ENCODE measurements at places on chromosomes 12 and 14.

GRCh38 chr12:120339256-120339655, 11.7 kb upstream of the PLA2G1B start:
- no peak for DNase-seq

DNA sequence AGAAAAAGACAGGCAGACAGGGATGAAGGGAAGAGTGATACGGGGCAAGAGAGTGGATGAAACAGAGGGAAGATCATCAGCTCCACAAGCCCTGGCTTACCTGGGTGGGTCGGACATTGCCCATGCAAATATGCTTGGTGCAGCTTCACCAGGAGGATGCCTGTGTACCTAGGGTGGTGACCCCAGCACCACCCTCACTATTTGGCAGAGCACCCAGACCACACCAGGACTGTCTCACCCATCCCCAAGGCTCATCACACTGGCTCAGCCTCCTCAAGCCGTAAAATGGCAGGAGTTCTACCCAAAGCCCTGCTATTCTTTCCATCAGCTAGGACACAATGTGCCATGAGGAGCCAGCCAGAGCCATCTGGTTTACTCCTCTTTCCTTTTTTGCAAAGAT, 3.0 kb downstream of the GALNT8 start:
- DNase-seq, result no peak

DNA sequence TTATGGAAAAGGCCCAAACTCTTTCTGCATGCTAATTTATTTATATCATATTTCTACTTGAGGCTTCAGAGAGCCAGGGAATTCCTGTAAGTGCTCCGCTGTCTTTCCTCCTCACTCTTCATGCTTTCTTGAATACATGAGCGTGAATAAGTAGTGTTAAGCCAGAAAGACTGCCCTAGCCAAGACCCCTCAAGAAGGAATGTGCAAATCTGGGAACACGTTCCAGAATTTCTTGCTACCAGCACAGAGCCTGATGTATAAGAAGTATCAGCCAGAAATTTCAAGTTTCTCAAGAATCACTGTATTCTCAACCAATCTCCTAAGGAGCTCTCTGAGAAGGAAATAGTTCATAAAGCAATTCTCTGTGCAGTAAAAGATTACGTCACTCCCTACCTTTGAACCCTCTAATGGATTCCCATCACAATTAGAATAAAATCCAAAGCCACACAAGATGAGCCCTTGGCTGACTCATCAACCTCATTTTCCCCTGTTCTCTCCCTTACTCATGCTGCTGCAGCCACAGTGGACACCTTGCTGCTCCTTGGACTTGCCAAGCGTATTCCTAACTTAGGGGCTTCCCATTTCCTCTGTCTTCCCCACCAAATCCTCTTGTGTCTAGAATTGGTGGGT, 6.9 kb upstream of the TSPAN8 start:
- peak; percentile 48 for DNase-seq

DNA sequence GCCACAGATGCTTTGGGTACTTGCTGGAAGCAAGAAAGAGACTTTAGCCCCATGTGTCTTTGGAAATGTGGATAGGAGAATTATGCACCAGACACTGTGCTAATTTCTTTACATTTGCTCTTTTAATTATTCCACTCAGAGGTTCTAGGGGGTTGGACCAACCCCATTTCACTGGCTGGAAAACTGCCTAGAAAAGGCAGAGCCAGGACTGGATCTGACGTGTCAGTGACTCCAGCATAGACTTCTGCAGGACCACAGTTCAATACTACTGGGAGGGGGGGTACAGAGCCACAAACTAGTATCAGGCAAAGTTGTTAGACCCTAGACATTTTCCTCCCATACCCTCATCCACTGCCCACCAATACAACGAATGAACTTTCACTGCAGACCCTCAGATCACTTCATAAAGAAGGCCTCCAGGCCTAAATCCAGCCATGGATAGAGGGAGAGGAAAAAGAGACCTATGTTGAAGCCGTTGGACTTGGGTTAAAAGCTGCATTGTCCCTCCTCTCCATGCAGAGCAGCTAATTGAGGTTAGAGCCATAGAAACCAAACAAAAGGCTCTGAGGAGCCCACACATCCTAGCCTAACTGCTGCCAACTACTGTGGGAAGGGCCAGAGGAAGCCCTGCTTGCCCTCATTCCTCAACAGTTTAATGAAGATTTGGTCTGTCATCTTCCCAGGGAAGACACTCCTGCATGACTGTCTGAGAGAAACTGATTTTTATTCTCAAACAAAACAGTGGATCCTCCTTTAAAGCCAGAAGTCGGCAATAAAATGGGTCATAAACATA, 68.7 kb downstream of the STON2 start:
- no peak for DNase-seq

DNA sequence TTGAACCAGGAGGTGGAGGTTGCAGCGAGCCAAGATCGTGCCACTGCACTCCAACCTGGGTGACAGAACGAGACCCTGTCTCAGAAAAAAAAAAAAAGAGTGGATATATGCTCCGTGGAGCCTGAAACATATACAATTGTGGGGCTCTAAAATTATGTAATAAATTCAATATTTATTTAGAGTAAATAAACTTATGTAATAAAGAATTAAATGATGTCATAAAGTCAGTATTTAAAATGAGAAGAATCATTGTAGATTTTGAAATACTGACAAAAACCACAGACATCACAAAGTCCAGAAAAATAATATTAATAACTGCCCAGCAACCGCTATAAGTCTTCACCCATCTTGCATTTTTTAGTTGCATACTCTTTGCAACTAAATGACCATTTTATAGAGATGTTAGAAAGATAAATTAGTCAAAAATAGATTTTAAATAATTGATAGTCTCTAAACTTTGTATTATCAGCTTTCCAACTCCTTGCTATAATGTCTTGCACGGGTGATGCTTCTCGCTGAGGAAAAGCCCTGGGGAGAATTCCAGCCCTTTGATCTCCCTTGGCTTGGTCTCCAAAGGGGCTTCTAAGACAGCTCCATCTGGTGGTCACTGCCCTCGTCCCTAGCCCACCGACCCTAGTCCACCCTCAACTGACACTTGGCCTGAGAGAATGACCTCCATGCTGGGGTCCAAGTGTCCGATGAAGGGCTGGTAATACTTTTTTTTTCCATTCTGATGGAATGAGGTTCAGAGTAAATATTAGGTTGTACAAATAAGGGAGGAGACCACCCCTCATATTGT, 7.9 kb upstream of the TMBIM6 start:
- no peak for DNase-seq

GRCh38 chr12:125172231-125172850, 107.1 kb downstream of the AACS start:
- DNase-seq, result no peak

DNA sequence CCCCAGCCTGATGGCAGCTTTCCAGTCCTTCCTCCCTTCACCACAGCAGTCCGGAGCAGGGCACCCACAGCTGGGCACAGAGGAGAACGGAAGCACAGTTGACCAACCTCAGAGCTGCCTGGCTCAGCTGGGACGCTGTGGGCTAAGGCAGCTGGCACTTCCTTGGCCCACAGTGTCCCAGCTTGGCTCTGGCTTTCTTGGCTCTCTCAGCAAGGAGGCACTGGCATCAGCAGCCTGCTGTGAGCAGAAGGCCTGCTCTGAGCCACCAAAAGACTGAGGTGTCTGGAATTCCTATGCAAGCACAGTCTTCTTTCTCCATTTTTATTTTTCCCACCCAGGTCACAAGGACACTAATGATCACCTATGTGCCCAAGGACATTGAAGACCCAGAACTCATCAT, 32.6 kb downstream of the NGB start:
- DNase-seq, result no peak

GRCh38 chr14:105387530-105387922, 10.8 kb upstream of the TEX22 start:
- DNase-seq, result no peak

DNA sequence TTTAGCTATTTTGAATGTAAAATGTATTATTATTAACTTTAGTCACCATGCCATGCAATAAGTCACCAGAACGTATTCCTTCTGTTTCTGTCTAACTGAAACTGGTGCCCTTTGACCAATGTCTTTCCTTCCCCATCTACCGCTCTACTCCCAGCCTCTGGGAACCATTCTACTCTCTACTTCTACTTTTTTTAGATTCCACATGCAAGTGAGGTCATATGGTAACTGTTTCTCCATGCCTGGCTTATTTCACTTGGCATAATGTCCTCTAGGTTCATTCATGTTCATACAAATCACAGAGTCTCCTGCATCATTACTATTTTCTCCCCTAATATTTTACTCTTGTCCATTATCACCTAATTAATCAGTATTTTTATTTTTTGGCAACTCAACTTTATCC, 160.1 kb downstream of the TMX1 start:
- no peak for DNase-seq

DNA sequence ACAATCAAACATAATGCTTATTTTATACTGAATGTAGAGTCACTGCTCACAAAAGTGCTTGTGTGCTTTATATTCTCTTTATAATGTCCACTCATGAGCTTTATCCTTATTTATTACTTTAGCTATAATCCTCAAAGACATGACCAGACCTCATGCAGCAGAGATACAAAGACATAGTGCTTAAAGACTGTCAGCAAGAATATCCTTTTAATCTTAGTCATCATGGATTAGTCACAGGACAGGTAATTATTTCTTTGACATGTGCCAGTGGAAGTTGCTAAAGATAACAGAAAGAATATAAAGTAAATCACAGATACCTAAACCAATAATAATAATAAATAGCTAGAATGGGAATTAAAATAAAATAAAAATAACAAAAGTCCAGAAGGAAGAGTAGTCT, 707.5 kb downstream of the BCL11B start:
- DNase-seq, result no peak

GRCh38 chr14:57576498-57576897, 82.8 kb upstream of the CCDC198 start:
- DNase-seq, result no peak

DNA sequence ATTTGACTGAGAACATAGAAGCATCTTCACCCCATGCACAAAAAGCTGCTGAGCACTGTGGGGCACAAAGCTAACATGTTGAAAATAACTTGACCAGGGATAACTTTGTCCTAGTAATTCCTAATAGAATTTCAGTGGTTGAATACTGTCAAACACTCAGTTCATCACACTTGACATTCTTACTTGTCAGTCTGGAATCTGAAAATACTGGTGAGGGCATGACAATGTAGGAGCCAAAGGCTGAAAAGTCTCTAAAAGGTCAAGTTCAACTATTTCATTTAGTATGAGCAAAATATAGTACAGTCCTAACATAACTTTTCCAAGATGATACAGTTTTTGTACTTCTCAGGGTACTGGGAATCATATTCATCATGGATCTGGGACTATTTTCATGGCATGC, 504.4 kb upstream of the LMO3 start:
- no peak for DNase-seq

GRCh38 chr14:72550513-72550912, 343.4 kb downstream of the DPF3 start:
- DNase-seq, result no peak

DNA sequence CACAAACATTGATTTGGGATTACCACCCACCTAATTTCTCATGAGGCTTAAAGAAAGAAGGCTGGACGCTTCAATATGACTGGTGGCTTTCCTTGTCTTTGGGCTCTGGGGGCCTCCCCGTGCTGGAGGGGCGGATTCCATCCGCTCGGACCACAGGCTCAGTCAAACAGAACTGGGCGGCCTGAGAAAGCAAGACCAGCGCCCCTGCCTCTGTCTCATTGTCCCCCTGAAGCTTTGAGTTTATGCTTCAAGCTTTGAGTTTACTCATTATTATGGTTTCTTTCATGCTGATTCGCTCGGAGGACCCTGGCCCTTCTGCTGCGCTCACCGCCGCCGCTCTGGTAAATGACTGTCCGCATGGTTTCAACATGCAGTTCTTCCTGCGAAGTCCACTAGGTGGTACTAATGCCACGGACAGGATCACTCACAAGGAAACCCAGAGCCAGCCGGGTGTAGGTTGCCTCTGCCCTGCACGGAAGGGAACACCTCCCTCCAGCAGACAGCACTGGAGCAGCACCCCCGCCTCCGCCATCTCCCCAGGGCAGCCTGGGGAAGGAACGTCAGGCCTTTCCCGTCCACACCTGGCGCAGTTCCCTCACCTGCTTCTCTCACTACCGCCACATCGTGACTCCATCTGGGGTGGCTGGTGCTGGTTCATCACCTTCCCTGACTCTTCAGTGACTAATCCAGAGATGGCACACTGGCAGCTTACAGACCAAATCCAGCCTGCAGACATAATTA, 13.2 kb upstream of the TIGAR start:
- peak; percentile 55 for DNase-seq

DNA sequence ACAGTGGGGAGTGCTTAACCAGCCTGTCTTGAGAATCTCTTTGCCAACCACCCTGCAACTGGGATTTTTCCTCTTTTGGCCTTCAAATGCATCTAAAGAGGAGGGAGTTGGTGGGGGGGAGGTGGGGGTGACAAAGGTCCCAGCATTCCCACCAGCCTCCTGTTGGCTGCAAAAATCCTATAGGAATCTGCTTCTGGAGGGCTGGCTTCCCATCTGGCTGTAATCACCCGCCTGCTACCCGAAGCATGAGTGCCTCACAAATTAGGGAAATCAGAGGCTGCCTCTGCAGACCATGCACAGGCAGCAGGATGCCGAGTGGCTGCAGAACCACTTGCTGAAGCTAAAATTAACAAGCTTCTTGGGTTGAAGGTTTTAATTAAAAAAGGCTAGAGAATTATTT, 73.9 kb upstream of the WSCD2 start:
- DNase-seq, result no peak

DNA sequence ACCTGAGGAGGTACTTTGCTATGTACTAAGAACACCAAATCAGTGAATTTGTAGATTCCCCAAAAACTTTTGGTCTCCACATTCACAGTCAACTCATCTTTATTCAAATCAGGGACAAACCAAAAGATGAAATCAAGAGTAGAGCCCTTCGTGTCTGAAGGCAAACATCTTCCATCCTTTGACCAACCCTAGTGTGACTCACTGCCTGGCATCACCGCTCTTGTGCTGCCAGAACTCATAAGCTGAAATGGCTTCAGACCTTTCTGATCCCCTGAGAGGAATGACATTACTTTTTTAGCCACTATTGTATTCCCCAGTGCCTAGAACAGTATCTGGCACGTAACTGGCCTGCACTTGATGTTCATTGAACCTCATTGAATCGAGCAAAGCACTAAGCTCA, 50.1 kb downstream of the GOLGA5 start:
- DNase-seq, result no peak

DNA sequence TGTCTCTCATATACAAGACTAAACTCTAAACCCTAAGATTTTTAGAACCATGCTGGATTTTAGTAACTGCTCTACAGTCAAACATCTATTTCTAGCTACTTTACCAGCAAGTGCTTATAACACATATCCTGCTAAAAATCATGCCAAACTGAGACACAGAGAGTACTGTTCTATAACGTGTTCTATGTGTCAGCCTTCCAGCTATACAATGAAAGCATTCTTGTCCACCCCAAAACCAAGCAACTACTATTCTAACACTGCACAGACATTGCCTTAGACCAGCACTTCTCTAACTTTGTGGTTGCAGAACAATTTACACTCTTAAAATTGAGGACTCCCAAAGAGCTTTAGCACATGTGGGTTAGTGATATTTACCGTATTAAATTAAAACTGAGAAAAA, 85.7 kb downstream of the SPPL3 start:
- DNase-seq, result no peak

GRCh38 chr14:102819747-102820330, 42.6 kb downstream of the TRAF3 start:
- no peak for DNase-seq
